ENCODE measurements at places on chromosomes 1 and 21.
A peak's percentile ranks its signal among the peaks of the same experiment; 100 is the strongest.

DNA sequence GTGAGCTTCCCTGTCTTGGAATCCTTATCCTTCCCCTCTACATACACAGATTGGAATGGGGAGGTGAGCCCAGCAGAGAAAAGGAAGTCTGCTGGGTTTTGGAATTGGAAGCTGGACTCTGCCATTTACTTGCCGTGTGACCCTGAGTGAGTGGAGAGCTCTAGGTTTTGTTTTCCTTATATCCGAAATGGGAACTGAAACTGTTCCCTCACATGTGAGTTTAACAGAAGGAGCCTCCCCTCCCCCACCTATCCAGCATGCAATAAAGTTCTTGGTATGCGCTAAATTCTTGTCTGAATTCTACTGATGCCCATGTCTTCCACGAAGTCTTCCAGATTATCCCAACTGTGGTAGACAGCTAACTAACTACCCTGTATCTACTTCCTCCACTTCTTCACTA, 58.7 kb downstream of the NENF start:
- DNase-seq, result no peak

GRCh38 chr1:10516925-10517676, 42.4 kb downstream of the PEX14 start:
- no peak for DNase-seq

GRCh38 chr1:152577168-152577567, 3.1 kb downstream of the LCE3D start:
- no peak for DNase-seq

- no peak for DNase-seq
Observed at GRCh38 chr1:153434746-153435455, 18.6 kb downstream of the S100A7A start.

DNA sequence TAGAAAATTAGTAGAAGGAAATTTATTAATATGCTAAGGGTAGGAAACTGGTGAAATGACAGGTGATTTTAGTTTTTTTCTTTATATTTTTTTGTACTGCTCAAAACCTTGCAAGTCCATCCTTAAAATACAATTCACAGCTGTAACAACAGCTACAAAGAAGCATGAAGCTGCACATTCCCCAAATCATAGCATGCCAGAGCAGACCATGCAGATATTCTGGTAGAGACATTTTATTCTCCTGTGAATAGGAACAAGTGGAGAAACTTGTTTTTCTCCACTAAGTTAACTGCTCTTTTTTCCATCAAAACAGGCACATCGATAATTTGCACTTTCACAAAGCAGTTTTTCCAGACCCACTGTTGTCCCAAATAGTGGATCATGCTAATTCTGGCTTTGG, 1125.7 kb downstream of the BRINP3 start:
- DNase-seq, result no peak

DNA sequence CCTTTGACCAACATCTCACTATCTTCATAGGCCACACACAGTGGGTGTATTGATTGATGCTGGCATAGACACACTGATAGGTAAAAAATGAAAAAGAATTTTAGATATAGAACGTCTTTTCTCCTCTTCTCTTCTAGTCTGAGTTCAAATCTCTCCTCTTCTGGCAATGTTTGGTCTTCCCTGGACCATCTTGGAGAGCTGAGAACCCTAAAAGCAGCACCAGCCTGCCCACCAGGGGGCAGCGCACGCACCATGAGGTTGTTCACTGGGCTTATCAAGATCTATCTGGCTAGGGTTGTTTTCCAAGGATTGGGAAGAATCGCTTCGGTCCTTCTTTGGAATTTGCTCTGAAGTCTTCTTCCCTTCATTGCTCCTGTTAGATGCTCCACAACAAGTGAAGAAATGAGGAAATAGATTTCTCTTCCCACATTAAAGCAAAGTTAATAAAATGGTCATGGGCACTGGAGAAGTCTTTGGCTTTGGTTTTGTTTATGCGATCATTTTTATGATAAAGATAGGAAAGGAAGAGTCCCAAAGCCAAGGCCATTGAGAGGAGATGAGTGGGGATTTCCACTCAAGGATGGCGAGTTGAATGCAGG, 104.0 kb upstream of the OLIG2 start:
- DNase-seq, result peak; percentile 10

DNA sequence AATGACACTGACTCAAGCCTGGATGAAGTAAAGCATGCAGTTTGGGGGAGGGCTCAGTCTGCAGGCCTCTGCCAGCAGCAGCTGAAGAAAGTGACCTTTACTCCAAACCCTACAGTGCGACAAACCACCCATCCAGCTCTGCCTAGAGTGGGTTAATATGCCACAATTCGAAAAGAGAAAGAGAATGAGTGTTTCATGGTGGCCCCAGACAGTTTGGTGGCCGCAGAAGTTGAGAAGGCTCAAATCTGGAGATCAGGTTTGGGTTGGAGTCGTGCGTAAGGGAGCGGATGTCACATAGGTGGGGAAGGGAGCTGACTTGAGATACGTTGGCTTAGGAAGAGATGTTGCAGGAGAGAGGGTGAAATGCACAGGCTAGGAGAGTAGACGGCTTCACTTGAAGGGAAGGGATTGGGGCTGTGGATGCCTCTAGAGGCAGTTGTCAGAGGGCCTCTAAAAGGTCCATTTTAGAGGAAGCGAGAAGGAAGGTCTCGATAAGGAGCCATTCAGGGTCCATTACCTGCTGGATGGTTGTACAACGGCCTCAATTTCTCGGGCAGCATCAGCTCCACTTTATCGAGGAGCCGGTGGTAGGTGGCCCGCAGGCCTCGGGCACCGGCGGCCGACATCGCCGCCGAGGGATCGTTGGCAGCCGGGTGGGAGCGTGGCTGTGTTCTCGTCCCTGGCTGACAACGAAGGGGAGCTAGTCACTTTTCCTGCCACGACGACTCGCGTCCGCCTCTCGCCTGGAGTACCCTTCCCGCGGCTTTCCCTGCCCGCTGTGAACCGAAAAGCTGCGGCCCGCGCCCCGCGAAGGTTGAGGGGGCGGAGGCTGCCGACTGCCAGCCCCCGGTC, 1.0 kb upstream of the DCAF6 start:
- DNase-seq, result peak; percentile 40

GRCh38 chr1:59401581-59401980, 104.7 kb downstream of the FGGY start:
- DNase-seq, result no peak

DNA sequence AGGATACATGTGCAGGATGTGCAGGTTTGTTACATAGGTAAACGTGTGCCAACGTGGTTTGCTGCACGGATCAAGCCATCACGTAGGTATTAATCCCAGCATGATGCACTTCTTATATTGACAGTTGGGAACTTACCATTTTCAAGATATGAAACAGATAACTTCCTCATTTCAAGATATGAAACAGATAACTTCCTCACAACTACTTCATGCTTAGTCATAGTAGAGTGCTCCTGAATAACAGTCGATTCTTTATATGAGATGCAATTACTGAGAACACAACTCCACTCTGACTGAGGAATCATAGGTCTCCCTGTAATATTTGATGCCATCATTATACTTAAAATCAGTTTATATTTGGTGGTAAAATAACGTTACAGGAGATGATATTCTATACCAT, 1124.3 kb downstream of the AMY1C start:
- peak; percentile 51 for DNase-seq

- no peak for DNase-seq
Observed at GRCh38 chr21:27693376-27693775, 726.5 kb upstream of the ADAMTS5 start.
